Thyroid gland (tissue), 4 donors: ENCODE measurements at places on chromosomes 13 and 19. TPM values are rescaled to one million over a fixed set of nuclear protein-coding genes. Genes with fewer than 3 reads are reported as not detected.
A peak's percentile ranks its signal among the peaks of the same experiment; 100 is the strongest.

DNA sequence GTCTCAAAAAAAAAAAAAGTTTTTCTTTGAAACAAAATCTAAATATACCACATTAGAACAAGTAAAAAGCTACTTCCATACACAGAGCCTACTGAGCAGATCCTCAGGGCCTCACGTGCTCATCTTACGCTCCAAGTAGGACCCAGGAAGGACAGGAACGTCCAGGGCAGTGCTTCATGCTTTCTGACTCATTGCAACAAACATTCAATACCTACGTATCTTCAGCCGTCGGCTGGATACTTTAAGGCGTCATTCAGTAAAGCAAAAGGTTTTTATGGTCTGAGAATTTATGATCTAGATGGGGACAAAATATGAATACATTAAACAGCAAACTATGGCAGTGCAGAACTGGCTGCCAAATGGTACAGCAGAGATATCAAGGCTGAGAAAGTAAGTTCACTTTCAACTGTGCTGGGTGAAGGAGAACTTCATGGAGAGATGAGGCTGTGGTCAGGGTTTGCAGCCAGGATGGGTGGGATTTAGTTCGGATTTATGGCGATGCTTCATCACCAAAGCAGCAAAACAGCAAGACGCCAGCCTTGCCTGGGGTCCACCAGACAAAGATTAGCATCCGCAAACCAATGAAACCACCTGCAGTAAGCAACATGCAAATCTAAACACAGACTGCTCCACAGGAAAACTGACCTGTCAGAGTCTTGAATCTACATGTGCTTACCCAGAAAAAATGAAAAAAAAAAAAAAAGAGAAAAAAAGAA is 20.5 kb downstream of the CARS2 start:
- no peak for DNase-seq

The LCP1 gene
- total RNA-seq, result 8.7 TPM

DNA sequence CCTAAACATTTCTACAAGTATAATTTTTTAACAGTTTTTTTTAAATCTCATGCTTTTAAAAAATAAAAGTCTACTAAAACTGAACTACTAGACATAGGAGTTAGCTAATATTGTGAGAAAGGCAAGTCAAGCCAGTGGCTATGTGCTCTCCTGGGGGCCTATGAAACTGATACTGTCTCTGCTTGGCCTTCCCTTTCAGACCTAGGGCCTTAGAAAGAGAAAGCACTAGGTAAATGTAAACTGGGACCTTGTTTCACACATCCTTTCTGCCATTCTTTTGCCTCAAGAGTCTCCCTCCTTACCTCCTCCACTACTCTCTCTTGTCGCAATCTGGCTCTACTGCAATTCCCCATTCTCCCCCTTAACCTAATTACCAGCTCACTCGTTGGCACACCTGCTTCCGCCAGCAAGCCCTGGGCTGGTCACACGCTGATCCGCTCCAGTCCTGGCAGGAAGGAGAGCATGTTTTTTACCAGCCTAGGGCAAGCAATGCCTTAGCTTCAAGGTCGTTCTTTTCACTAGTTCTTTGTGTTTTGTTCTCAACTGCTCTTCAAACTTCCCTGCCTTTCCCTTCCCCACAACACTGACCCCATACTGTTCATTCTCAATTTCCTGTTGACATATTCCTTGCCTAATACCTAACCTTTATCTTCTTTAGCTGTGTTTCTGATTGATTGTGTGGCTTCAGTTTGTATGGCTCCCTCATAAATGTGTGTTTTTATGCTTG is 23.1 kb downstream of the TBC1D4 start:
- peak; percentile 74 for DNase-seq

DNA sequence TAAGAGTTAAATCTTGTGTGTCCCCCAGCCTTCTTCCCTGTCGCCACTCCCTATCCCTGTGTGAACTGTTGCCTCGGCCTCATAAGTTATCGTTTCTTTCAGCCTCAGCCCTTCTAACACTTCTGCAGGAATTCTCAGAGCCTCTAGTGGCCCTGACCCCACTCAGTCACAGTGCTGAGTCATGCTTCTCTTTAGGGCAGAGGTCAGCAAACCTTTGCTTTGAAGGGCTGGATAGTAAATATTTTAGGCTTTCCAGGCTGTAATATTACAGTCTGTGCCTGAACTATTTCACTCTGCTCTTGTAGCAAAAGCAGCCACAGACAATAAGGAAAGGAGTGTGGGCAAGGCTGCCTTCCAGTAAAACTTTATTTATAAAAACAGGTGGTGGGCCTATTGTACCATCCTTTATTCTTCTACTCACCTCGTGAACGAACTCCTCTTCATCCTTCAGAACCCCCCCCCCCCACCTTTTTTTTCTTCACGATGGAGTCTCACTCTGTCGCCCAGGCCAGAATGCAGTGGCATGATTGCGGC is 22.1 kb downstream of the MYO9B start:
- DNase-seq, result no peak

GRCh38 chr19:56294549-56294948 is 20.1 kb downstream of the ZSCAN5A start:
- no peak for DNase-seq

DNA sequence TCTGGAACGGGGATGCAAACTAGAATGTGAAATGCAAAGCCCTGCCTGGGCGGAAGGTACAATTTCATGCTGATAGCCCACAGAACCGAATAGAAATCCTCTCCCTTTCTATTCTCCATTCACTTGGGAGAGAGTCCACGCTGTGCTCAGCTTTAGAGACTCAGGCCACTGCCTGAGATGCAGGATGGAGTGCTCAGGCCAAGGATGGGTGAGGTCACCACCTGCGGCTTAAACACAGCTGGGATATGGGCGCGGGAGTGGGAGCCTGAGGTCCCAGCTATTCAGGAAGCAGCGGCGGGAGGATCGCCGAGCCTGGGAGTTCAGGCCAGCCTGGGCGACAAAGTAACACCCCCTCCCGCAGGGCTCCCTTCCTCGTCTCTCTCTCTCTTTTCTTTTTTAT is 446 bp upstream of the ZNF83 start:
- peak; percentile 11 for DNase-seq
